ENCODE measurements at places on chromosomes 4 and X. TPM values are rescaled to one million over a fixed set of nuclear protein-coding genes. Genes with fewer than 3 reads are reported as not detected.

GRCh38 chrX:106203315-106203714 lies 35.2 kb downstream of the PWWP3B start:
- DNase-seq, result no peak
- H3K4me3 ChIP-seq, result no peak overlapping the region
- no peaks in the 10 kb centered on the region for H3K4me1 ChIP-seq
- H3K36me3 ChIP-seq, result no peaks in the 10 kb centered on the region
- H3K27me3 ChIP-seq, result no peaks in the 10 kb centered on the region

- no peak for DNase-seq
- H3K27me3 ChIP-seq, result no peaks in the 10 kb centered on the region
- no peaks in the 10 kb centered on the region for H3K4me1 ChIP-seq
These were observed 226.1 kb upstream of the KCNIP4 start for GRCh38 chr4:22174640-22175039.

DNA sequence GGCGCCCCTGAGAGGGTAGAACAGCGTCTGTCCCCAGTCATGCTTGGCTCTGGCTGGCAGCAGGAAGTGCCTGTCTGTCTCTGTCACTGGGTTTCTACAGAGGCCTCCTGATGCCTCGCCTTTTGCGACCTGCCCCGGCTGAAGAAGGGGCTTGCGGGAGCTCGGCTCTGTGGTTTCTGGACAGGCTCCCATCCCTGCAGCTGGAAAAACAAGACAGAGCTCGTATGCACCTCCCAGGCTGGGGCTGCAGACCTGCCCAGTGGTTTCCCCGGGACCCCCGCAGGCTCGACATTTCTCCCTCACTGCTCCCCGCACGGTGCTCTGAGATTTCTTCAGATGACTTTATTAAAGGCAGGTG lies 57.0 kb upstream of the SORCS2 start:
- H3K27ac ChIP-seq, result no peak overlapping the region
- no peaks in the 10 kb centered on the region for H3K4me1 ChIP-seq
- no peak for DNase-seq
- no peaks in the 10 kb centered on the region for H3K36me3 ChIP-seq
- H3K27me3 ChIP-seq, result no peaks in the 10 kb centered on the region

GRCh38 chr4:6331018-6331417 lies 61.4 kb downstream of the WFS1 start:
- no peaks in the 10 kb centered on the region for H3K27me3 ChIP-seq
- H3K27ac ChIP-seq, result no peak overlapping the region
- no peaks in the 10 kb centered on the region for H3K4me1 ChIP-seq
- DNase-seq, result peak; percentile 90
- no peak overlapping the region for H3K4me3 ChIP-seq

- H3K36me3 ChIP-seq, result no peaks in the 10 kb centered on the region
- H3K4me1 ChIP-seq, result no peaks in the 10 kb centered on the region
- no peaks in the 10 kb centered on the region for H3K27me3 ChIP-seq
- H3K4me3 ChIP-seq, result no peak overlapping the region
- DNase-seq, result no peak
These were observed 7.8 kb upstream of the TMEM144 start for GRCh38 chr4:158202481-158202880.

- no peaks in the 10 kb centered on the region for H3K36me3 ChIP-seq
- H3K27ac ChIP-seq, result no peak overlapping the region
These were observed 210.1 kb upstream of the CXCL13 start for GRCh38 chr4:77395481-77395880.

DNA sequence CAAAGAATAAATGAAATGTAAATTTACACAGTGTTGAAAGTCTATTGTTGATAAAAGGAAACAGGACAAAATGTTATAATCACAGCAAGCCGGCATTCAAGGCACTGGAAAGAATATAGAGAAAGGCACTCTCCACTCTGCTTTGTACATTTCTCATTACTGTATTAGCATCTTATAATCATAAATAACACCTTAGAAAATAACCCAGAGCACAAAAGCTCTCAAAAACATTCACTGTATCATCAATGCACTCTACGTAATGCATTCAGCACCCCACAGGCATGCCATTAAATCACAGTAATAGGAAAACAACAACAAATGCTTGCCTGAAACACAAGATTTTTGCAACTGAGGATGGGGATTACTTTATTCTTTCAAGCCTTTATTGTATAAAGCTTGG lies 75.3 kb upstream of the TRPC3 start:
- no peaks in the 10 kb centered on the region for H3K36me3 ChIP-seq
- H3K4me3 ChIP-seq, result no peak overlapping the region
- no peaks in the 10 kb centered on the region for H3K27me3 ChIP-seq
- H3K4me1 ChIP-seq, result no peaks in the 10 kb centered on the region
- DNase-seq, result no peak

DNA sequence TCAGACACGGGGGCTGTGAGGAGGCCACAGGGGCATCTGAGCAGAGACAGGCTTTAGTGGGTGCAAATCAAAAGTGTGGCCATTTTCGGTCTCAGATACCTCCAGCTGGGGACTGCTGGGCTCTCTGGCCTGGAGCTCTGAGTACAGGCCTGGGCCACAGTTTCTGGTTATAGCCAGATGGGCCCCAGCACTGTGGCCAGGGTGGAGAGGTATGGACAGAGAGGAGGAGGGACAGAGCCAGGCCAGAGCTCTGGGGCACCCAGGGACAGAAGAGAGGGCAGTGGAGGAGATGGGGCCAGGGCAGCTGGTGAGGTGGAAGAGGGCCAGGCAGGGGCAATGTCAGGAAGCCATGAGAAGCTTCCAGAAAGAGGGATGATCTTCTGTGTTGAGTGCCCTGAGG lies 20.1 kb downstream of the CCNQ start:
- no peaks in the 10 kb centered on the region for H3K27me3 ChIP-seq
- peaks cover 14% of the 10 kb centered on the region for H3K4me1 ChIP-seq
- H3K36me3 ChIP-seq, result no peaks in the 10 kb centered on the region

DNA sequence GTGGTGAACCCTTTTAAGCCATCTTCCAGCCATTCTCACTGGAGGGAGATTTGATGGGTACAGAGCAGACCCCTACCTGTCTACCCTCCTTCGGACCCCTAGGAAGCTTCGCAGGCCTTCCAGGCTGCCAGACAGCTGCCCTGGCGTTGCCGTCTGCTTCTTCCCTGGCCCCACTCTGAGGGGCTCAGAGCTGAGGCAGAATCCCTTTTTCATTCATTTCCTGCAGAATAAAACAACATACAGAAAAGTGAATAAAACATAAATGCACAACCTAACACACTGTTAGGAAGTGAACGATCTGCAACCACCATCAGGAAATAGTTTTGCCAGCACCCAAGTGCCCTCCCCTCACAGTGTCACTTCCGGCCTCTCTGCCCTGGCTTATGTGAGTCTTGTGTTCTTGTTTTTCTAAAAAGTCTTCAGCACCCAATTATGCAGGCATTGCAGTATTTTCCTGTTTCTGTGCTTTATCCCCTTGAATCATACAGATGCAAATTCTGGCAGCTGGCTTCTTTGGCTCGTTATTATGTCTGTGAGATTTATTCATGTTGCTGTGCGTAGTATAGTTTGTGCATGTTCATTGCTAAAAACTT lies 5.6 kb upstream of the ADD1 start:
- peak overlapping the region; percentile 52 for H3K4me3 ChIP-seq
- peak; percentile 74 for DNase-seq
- peaks cover 53% of the 10 kb centered on the region for H3K4me1 ChIP-seq
- no peaks in the 10 kb centered on the region for H3K27me3 ChIP-seq
- peak overlapping the region; percentile 24 for H3K27ac ChIP-seq

GRCh38 chrX:151634937-151635336 lies 60.3 kb upstream of the PRRG3 start:
- no peaks in the 10 kb centered on the region for H3K36me3 ChIP-seq
- H3K4me1 ChIP-seq, result no peaks in the 10 kb centered on the region
- no peak for DNase-seq
- H3K4me3 ChIP-seq, result no peak overlapping the region
- H3K27ac ChIP-seq, result no peak overlapping the region

- 0 out of 2 replicates have a peak overlapping the region, but pooled peaks have one; percentile 4 for H3K4me3 ChIP-seq
- H3K4me1 ChIP-seq, result peaks cover 26% of the 10 kb centered on the region
- H3K27me3 ChIP-seq, result no peaks in the 10 kb centered on the region
These were observed 3.5 kb downstream of the ZXDA start for GRCh38 chrX:57906790-57907189.

DNA sequence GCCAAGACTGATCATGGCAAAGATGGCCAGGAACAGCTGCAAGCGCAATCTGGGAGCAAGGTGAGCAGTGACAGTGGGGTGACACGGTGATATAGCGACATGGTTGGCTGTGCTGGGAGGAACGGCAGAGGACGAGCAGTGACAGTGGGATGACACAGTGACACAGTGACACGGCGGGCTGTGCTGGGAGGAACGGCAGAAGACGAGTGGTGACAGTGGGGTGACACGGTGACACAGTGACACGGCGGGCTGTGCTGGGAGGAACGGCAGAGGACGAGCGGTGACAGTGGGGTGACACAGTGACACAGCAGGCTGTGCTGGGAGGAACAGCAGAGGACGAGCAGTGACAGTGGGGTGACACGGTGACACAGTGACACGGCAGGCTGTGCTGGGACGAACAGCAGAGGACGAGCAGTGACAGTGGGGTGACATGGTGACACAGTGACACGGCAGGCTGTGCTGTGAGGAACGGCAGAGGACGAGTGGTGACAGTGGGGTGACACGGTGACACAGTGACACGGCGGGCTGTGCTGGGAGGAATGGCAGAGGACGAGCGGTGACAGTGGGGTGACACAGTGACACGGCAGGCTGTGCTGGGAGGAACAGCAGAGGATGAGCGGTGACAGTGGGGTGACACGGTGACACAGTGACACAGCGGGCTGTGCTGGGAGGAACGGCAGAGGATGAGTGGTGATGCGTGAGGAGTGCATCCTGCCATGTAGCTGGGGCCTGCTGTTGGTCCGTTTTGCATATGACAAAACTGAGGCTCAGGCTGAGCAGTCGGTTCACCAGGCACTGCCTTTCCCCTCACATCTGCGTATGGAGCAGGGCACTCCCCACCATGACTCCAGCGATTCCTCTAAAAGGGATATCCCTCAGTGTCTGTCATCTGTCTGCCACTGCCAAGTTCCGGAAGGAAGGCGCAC lies 36.0 kb upstream of the MXD4 start:
- peak; percentile 74 for DNase-seq
- H3K27ac ChIP-seq, result no peak overlapping the region
- H3K4me1 ChIP-seq, result peaks cover 20% of the 10 kb centered on the region
- H3K36me3 ChIP-seq, result no peaks in the 10 kb centered on the region
- no peaks in the 10 kb centered on the region for H3K27me3 ChIP-seq
- H3K4me3 ChIP-seq, result no peak overlapping the region

- no peak for DNase-seq
- H3K4me1 ChIP-seq, result no peaks in the 10 kb centered on the region
- H3K4me3 ChIP-seq, result no peak overlapping the region
- no peak overlapping the region for H3K27ac ChIP-seq
These were observed 285.9 kb downstream of the GBA3 start for GRCh38 chr4:22978656-22979055.

GRCh38 chrX:17390419-17390850 lies 15.4 kb downstream of the NHS start:
- no peak overlapping the region for H3K27ac ChIP-seq
- peaks cover 4% of the 10 kb centered on the region for H3K4me1 ChIP-seq
- no peaks in the 10 kb centered on the region for H3K36me3 ChIP-seq
- H3K4me3 ChIP-seq, result no peak overlapping the region
- H3K27me3 ChIP-seq, result no peaks in the 10 kb centered on the region

- no peak for DNase-seq
- no peaks in the 10 kb centered on the region for H3K27me3 ChIP-seq
- no peak overlapping the region for H3K27ac ChIP-seq
These were observed 53.9 kb upstream of the MMAA start for GRCh38 chr4:145565328-145565727.

- no peaks in the 10 kb centered on the region for H3K27me3 ChIP-seq
- H3K4me3 ChIP-seq, result no peak overlapping the region
- no peak overlapping the region for H3K27ac ChIP-seq
- H3K4me1 ChIP-seq, result no peaks in the 10 kb centered on the region
These were observed 1530.5 kb downstream of the PCDH18 start for GRCh38 chr4:136001791-136002190.

GRCh38 chr4:153409924-153410501 lies 56.1 kb upstream of the TMEM131L start:
- no peaks in the 10 kb centered on the region for H3K4me1 ChIP-seq
- H3K27me3 ChIP-seq, result no peaks in the 10 kb centered on the region
- H3K36me3 ChIP-seq, result peaks cover 9% of the 10 kb centered on the region
- no peak overlapping the region for H3K27ac ChIP-seq

DNA sequence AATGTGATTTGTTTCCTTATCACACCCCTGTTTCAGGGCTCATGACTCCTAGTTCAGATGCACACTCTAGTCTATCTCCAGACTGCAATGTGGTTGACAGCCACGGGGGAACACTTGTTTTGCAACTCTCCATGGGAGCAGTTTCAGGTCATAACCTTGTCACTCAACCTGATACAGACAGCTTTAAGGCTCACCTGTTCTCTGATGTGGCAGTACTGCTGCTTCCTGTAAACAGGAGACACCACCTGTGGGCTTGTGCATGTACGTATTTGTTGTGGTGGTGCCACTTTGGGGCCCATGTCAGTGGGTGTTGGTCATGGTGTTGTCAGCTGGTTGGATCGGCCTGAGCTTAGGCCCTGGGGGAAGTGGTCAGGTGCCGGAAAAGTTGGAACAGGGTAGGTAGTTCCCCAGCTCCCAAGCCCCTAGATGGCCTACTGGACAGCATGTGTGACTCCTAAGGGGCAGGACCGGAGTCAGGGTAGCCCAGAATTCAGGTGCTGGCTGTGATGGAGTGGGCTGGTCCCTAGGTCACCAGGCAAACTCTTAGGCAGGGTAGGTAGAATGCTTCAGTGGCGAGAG lies 46.2 kb downstream of the FAM9B start:
- no peaks in the 10 kb centered on the region for H3K36me3 ChIP-seq
- DNase-seq, result no peak
- H3K27me3 ChIP-seq, result no peaks in the 10 kb centered on the region
- no peaks in the 10 kb centered on the region for H3K4me1 ChIP-seq

PDZD4 gene
- total RNA-seq, result not detected

RAPGEF2 gene
- 5.4 TPM for total RNA-seq

MAP3K15 gene
- total RNA-seq, result not detected

REELD1 gene
- 0.18 TPM for total RNA-seq

AVPR2 gene
- not detected for total RNA-seq

SLC6A14 gene
- total RNA-seq, result not detected

CD99 gene
- 51.3 TPM for total RNA-seq

ALPK1 gene
- 32.4 TPM for total RNA-seq

JCHAIN gene
- 77.5 TPM for total RNA-seq
